Glutamatergic neuron (in vitro differentiated cells): ENCODE measurements at places on chromosomes 3 and 15.
A peak's percentile ranks its signal among the peaks of the same experiment; 100 is the strongest.

DNA sequence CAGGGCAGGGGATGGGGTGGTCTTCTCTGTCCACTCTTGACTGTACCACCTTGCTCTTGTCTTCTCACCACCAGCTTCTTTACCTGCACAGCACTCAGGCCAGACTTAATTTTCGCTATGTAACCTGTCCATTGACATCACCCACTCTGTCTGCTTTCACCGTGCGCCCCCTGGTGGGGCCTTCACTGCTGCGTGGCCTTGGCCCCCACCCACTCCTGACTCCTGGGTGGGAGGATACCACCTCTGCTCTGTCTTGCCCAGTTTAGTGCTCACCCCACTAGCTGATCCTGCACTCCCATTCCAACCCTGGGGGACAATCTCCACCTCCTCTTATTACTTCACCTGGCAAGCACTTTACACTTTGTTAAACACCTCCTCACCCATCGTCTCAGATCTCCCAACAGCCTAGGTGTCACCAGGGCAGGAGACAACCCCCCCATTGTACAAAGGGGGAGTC is 17.7 kb downstream of the PTH1R start:
- DNase-seq, result peak; percentile 75

GRCh38 chr3:29346828-29347227 is 66.0 kb downstream of the RBMS3 start:
- no peak for DNase-seq

- no peak for DNase-seq
Observed at GRCh38 chr15:46326173-46326572, 691.3 kb downstream of the SQOR start.

DNA sequence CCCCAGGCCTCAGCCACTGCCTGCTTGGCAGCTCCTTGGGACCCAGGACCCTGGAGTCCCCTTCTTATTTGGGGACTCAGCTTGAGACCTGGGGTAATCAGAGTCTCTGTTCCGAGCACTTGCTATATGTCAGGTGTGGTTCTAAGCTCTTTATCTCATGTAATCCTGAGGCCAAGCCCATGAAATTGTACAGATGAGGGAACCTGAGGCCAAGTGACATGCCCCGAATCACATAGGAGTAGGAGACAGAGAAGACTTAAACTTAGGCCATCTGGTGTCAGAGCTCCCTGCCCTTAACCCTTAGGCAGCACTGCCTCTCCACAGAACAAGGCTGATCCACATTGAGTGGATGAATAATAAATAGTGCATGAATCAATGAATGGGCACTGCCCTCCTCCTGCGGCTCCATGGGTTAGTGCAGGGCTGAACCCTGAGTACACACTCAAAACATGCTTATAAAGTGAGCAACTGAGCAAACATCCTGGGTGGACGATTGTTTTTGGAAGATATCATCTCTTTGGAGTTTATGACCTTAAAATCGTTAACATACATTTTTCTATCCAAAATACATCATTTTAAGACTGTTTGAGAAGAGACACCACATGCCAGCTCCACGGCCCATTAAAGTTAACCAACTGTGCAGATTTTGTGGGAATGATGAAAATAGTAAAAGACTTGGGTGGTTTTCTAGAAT is 33.2 kb upstream of the IQSEC1 start:
- DNase-seq, result no peak

DNA sequence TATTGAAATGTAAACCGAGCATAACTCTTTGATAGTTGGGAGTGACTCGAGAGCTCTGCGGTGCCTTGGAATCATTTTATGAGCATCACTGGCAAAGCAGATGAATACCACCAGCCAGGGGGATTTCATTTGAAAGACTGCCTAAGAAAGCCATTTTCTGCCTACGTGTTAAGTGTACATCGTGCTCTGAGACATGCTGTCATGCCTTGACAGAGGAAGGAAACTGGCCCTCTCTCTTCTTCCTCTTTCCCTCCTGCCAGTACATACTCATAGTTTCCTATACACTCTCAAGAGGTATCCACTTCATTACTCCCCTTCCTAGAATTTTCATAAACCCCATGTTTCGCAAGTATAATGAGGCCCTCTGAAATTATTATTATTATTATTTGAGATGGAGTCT is 8.8 kb downstream of the BCL2A1 start:
- DNase-seq, result no peak

- no peak for DNase-seq
Observed at GRCh38 chr3:44363591-44363990, 25.0 kb downstream of the TCAIM start.
